ENCODE measurements at places on chromosomes 7 and 10.

DNA sequence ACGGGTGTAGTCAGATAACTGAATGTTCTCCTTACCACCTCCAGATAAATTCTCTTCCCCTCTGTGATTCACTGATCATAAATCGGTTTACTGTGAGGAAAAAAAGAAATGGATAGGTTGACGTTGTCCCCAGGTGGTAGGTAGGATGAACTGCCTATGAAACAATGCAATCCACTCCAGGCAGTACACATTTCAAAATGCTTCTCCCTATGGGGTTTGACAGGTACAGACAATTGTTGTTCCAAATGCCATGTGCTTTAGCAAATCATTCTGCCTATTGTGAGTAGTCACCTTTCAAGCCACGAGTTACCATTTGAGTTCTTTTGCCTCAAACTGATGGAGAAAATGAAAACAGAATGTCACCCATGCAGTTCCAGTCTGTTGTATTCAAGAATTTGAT lies 21.8 kb downstream of the VIM start:
- no peak for DNase-seq

GRCh38 chr7:101858437-101859385 lies 41.3 kb downstream of the CUX1 start:
- DNase-seq: no peak

DNA sequence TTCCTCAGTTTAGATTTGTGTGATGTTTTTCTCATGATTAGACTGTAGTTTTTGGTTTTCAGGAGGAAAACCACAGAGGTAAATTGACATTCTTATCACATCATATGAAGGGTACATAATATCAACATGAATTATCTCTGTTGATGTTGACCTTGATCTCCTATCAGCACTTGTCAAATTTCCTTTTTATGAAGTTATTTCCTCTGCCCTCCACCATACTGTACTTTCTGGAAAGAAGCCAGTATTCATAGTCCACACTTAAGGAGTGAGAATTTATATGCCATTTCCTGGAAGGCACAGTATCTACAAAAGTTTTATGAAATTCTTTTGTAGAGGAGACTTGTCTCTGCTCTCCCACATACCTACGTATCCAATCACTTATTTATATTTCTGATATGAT lies 807.2 kb upstream of the MBL2 start:
- DNase-seq: no peak

GRCh38 chr10:58715061-58715460 lies 202.4 kb downstream of the BICC1 start:
- DNase-seq: no peak

GRCh38 chr7:43511769-43512515 lies 71.0 kb upstream of the STK17A start:
- no peak for DNase-seq

DNA sequence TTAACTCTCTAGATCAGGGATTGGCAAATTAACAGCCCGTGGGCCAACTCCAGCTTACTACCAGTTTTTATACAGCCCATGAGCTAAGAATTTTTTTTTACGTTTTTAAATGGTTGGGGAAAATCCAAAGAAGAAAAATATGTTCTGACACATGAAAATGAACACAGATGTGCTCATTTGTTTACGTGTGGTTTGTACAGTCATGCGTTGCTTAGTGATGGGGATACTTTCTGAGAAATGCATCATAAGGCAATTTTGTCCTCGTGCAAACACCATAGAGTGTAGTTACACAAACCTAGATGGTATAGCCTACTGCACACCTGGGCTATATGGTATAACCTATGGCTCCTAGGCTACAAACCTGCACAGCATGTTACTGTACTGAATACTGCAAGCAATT lies 8.3 kb upstream of the SMKR1 start:
- no peak for DNase-seq

GRCh38 chr10:3681642-3682554 lies 103.1 kb downstream of the KLF6 start:
- DNase-seq: no peak

DNA sequence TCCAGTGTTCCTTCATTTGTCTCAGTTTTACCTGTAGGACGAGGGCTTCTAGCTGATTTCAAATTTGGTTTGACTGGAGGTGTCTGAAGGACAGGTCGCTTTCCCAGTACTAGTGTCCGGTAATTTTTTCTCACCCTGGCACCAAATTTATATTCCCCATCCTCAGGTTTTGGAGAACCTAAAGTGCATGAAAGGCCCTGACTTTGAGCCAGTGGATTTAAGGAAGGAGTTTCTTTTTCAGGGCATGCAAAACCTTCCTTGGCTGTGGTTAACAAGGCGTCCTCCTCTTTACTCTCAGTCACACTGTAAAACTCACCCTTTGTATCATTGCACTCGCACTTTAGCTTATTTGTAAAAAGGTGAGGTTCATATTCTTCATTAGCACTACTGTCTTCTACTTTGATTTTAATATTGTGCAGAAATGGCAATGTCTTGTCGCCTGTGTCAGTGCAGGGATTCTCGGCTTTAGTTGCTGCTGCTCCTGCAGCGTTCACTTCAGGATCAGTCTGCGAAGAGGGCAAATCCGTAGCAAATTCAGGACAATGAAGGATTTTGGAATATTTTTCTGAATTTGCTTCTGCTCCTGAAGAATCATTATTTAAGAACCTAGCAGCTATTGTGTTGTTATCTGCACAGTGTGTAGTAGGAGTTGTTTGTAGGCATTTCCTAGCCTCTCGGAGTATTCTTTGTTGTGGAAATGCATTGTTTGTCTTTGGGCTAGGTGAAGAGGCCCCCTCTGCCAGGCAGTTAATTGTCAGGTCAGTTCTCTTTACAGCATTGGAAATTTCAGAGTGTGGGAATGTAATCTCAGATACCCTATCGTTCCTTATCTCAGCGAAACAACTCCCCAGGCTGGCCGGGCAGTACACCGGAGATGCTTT lies 9.9 kb downstream of the SKIDA1 start:
- peak; percentile 57 for DNase-seq

- no peak for DNase-seq
Observed at GRCh38 chr7:11727864-11728263, 104.1 kb downstream of the THSD7A start.
